ENCODE measurements at places on chromosomes 16 and 17.
A peak's percentile ranks its signal among the peaks of the same experiment; 100 is the strongest.

DNA sequence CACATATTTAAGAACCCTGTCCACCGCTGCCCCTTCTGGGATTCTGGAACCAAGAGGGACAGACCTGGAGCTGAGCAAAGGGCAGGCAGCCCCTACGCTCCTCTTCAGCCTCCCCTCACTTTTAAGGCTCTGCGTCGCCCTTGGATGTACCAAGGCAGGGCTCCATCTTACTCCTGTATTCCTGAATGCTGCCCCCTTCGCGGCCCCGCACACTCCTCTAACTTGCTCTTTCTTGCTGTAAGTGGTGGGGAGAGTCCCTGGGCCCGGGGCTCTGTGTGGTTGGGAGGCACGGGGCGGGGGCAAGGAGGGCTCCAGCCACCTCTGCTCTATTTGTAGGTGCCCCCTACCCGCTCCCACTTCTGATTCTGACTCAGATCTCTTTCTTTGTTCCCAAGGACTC, 1.2 kb downstream of the TNS4 start:
- DNase-seq: no peak

- no peak for DNase-seq
Measured at GRCh38 chr16:23692190-23692837, 13.6 kb downstream of the PLK1 start.

DNA sequence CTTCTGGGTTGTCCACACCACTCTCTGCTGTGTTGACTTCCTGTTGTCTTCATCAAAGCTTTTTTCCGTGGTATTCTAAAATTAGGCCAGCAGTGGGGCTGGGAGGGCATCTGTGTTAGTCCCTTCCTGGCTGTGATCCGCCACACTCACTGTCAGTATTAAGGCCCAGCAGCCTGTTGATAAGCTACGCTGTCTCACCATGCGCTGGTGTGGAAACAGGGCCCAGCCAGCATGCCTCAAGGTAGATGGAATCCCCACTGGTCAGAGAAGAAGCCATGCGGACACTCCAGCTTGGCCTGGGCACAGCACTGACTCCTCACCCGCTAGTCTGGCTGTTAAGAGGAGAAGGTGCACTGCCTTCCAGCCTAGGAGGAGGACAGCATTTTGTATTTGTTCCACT, 11.4 kb downstream of the CDR2L start:
- DNase-seq: no peak

DNA sequence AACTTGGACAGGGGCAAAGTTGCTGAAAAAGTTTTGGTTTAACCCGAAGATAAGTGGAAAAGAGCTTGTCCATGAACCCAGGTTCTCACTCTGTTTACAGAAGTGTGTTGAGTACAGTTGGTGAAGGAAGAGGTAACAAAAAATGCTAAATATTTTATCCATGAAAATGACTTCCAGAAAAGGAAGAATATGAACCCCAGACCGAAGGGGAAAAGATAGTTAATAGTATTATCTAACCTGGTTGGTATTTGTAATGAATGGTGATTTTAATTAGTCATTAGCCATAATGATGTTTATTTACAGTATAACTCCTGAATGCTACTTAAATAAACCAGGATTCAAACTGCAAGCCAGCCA, 574 bp upstream of the TMEM106A start:
- no peak for DNase-seq

DNA sequence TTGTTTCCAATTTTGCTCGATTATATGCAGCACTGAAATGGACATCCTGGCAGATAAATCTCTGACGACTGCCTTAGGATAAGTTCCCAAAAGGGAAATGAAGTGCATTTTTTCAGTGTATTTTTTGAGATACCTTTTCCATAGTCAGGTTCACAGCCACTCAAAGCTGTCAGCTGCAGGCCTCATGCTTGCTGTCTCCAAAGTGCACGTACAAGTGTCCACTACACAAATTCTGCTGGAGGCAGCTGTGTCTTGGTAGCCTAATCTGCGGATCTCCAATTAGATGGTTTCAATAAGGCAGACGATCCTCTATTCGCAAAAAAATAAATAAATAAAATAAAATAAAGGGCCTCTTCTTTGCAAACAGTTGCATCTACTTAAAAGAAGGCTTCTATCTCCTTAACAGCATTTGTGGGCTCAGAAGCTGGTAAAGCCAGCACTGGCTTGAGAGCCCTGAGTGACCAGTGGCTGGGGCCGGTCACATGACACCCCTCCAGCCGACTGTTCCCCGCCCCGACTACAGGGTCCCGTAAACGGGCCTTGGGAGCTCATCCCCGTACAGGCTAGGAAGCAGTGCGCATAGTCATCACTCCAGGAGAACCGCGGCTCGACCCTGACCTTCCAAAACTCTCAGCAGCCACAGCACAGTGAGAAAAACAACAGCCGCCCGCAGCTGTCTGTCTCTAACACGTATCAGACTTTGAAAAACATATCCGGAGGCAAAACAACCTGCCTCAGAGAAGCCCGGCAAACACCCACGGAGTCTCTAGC, 18.8 kb downstream of the RPH3AL start:
- no peak for DNase-seq

DNA sequence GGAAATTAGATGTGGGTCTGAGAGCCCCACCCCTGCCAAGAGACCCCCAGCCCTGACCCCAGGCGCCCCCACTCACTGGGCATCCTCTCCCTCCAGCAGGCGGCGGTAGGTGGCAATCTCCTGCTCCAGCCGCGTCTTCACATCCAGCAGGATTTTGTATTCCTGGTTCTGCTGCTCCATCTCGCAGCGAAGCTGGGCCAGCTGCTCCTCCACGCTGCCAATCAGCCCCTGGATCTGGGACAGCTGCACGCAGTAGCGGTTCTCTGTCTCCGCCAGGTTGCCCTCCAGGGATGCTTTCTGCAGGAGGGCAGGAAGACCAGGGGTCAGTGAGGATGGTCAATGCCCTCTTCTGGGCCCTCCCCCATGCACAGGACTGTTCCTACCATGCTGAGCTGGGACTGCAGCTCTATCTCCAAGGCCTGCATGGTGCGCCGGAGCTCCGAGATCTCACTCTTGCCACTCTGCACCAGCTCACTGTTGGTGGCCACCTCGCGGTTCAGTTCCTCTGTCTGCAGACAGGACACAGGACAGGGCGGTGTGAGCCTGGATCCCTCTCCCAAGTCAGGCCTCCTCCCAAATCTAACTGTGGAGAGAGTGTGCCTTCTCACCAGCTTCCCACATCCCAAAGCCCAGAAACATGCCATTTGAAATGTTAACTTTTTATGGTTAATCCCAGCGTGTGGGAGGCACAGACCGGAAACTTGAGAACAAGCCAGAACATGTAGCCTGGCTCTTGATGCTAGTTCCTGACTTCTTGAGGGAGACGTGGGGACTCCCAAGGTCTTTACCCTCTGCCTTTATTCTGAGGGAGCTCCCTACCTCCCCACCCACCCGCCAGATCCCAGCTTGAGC, 3.6 kb downstream of the KRT17 start:
- no peak for DNase-seq

GRCh38 chr16:8489580-8489979, 100.7 kb downstream of the TMEM114 start:
- DNase-seq: no peak

- no peak for DNase-seq
Measured at GRCh38 chr17:82751171-82751570, 694 bp upstream of the TBCD start.

DNA sequence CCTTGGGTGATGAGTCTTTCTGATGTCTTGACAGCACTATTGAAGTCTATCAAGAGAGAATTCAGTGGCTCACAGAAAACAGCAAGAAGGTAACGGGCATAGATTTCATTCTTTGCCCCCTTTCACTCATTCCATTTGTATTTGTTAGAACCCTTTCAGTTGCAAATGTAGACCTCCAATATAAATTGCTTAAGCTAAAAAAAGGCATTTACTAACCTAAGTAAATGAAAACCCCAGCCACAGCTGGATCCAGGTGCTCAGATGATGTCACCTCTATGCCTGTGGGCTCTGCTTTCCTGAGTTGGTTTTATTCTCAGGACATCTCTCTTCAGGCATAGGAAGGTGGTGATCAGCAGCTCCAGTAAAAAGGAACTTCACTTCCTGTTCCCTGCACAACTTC, 11.1 kb downstream of the VWA3A start:
- no peak for DNase-seq

GRCh38 chr16:66254751-66255150, 111.7 kb upstream of the CDH5 start:
- no peak for DNase-seq

- DNase-seq: no peak
Measured at GRCh38 chr16:17346621-17347569, 123.9 kb downstream of the XYLT1 start.

DNA sequence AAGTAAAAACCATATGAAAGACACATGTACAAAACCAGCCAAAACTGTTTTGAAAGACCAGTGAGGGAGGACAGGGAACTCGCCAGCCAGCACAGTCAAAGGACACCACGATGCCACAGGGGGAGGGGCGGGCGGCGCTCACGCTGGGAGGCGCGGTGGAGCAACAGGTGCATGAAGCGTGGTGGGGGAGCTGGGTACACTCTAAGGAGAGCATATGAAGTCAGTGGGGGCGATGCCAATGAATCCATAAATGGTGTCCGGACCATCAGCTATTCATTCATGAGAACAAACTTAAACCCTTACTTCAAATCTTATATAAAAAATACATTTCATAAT, 101.0 kb upstream of the DNAH17 start:
- DNase-seq: no peak

GRCh38 chr16:10859658-10860057, 17.3 kb upstream of the CIITA start:
- DNase-seq: no peak

DNA sequence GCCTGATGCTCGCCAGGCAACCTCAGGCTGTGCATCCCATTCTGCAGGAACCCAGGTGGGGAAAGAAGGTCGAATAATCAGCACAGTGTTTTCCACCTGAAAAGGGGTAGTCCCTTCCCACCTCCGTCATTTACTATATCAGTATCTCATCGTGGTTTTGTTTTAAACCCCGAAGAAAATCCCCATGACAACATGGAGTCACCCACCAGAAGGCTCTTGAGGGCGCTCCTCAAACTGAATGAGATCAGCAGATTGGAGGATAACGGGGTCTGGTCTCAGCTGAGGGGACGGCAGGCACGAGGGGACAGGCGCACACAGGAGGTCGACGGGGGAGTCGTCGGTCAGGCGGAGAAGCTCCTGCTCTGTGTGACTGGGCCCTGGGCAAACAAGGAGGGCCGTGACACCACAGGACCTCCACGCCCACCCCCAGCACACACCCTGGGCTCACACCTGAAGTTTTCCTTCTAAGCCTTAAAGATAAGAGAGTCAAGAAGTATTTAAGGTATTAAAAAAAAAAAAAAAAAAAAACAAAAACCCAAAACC, 44.2 kb downstream of the MARF1 start:
- DNase-seq: no peak

DNA sequence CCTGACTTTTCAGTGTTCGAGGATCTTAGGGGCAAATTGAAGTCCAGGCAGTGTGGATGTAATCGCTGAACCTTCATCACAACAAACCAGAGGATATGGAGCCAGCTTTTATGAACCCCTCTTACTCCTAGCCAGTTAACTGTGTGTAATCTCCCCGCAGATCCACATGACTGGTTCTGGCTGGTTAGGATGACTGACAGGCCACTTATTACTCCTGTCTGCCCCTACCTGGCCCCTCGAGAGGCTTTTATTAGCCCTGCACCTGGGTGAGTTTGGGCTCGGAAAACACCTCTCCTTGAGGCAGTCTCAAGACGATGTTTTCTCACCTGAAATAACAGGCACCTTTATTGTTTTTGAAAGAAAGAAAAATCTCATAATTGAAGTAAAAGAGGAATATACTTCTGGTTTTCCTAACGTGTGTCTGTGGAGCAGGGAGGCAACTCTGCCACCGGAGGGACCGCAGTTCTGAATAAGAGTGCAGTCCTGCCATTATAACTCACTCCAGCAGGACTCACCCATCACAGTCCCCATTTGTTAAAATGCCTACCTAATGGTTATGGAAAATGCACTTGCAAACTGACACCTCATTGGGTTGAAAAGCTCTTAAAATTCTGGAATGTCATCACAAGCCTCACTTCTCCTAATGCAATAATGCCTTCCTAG, 291.9 kb upstream of the N4BP1 start:
- no peak for DNase-seq

- DNase-seq: peak; percentile 91
Measured at GRCh38 chr17:37358830-37359681, 16.7 kb upstream of the C17orf78 start.

GRCh38 chr17:48023400-48024148, 14.0 kb downstream of the COPZ2 start:
- peak; percentile 24 for DNase-seq

DNA sequence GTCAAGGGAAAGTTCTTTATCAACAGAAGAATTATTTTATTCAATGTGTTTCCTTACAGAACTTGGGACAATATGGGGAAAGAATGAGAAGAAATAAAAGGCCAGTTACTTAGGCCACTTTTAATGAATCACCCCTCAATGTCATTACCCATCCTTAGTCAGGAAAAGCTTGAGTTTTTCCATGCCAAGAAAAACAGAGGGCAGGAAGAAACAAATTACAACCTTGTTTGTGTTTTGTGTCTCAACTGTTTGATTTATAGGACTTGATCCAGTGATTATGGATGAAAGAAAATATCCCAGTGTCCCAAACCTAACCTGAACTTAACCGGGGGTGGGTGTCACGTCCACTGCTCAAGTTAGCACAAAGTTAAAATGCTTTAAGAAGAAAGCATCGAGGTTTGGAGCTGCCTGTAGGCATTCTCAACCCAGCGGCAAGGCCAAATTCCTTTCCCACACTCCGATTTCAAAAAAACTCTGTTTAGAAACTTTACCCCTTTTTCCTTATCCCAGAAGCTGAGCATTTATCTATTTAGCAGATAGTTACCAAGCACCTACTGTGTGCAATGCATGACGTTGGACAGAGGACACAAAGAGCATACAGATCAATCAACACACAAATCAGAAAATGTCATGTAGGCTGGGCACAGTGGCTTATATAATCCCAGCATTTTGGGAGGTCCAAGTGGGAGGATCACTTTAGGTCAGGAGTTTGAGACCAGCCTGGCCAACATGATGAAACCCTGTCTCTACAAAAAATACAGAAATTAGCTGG, 14.0 kb upstream of the CYB5B start:
- DNase-seq: no peak

DNA sequence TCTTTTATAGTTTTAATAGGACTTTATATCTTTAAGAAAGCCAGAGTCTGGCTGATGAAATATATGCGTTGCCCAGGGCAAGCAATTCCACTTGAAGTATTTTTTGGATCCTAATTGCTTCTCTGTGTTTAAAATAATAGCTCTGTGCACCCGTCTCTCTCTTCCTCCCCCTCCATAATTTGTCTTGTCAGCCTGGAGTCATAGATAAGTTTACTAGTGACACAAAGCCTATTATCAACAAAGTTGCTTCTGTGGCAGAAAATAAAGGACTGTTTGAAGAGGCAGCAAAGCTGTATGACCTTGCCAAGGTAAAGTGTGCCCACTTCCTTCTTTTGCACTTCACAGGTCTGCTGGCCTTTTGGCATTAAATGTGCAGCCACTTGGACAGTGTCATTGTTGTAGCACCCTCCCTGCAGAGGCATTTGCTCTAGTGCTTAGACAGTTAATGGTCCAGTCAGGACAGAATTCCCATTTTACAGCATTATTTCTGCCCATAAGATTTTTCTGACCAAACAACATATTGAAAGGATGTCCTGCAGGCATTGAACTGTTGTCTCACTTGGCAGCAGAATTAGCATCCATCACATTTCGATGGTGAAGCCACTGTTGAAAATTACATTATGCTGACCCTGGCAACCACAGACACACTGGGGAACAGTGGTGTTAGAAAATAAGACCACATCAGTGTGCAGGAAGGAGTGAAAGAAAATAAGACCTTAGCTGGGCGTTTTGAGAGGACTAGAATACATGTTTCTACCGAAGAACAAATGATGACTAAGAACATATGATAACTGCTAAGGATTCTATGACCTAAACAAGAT, 28.4 kb upstream of the SLC12A3 start:
- DNase-seq: no peak

- DNase-seq: no peak
Measured at GRCh38 chr17:61221181-61221580, 178.5 kb upstream of the TBX2 start.
